ENCODE measurements at places on chromosomes 5 and 9.

GRCh38 chr9:90019626-90020025 lies 414.8 kb downstream of the GADD45G start:
- no peak for DNase-seq

DNA sequence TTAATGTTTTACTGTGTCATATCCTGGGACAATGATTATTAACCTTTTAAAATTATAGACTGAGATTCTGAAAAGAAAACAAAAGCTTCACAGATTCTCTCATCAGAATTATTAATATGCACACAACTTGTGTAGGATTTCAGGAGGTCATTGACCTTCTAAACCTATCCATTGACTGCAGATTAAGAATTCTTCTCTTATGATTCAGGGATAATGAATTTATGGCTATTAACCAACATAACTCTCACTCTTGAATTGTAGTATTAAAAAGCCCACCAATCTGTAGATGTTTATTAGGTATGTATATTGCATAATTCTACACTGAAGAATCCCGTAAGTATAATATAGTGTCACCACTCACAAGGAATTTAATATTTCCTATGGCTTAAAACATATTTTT lies 179.8 kb downstream of the PBX3 start:
- no peak for DNase-seq

- no peak for DNase-seq
These were observed 184.3 kb downstream of the CTNND2 start for GRCh38 chr5:11719888-11720481.

- no peak for DNase-seq
These were observed 7.6 kb upstream of the KCNV2 start for GRCh38 chr9:2709645-2710101.

- DNase-seq = no peak
These were observed 116.8 kb downstream of the RGS3 start for GRCh38 chr9:113580041-113580953.

- DNase-seq = no peak
These were observed 25.4 kb upstream of the UBAC1 start for GRCh38 chr9:135986605-135987004.

DNA sequence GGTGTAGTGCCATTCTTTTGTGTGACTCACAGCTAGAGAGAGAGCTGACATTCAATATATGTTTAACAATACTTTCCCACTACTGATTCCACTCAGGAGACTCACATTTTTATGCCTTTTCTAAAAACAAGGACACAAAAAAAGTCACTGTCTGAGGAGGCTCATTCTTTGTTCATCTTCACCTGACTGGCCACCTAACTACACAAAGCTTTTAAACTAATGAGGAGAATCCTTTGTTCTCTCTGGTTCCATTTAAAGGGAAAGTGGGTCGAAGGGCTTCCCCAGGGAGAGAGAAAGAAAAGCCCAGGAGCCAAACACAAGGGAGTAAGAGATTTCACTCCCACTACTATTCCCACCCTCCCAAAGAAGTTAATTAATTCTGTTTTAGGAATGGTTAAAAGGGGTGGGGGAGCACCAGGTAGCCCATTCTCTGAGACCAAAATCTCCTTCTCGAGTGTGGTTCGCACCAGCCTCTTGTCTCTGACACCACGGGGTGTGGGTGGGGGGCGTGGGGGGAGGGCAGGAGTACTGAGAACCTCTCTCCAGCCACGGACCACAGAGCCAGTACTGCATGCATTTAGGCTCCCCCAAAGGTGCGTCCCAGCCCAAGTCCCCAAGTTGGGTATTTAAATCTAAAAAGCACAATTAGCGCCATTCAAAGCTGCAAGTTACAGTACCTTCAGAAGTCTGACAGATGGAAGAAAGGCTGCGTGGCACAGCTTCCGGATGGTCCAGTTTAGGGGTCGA lies 747 bp downstream of the TRPM3 start:
- no peak for DNase-seq

- DNase-seq = no peak
These were observed 253.7 kb upstream of the NFIL3 start for GRCh38 chr9:91677331-91677730.

- no peak for DNase-seq
These were observed 814.2 kb upstream of the ZNF608 start for GRCh38 chr5:125560476-125561225.

GRCh38 chr5:139282197-139282557 lies 11.4 kb upstream of the MATR3 start:
- no peak for DNase-seq

GRCh38 chr5:138778234-138778633 lies 25.0 kb downstream of the CTNNA1 start:
- DNase-seq = no peak

GRCh38 chr5:41414598-41414997 lies 95.8 kb downstream of the PLCXD3 start:
- DNase-seq = no peak

DNA sequence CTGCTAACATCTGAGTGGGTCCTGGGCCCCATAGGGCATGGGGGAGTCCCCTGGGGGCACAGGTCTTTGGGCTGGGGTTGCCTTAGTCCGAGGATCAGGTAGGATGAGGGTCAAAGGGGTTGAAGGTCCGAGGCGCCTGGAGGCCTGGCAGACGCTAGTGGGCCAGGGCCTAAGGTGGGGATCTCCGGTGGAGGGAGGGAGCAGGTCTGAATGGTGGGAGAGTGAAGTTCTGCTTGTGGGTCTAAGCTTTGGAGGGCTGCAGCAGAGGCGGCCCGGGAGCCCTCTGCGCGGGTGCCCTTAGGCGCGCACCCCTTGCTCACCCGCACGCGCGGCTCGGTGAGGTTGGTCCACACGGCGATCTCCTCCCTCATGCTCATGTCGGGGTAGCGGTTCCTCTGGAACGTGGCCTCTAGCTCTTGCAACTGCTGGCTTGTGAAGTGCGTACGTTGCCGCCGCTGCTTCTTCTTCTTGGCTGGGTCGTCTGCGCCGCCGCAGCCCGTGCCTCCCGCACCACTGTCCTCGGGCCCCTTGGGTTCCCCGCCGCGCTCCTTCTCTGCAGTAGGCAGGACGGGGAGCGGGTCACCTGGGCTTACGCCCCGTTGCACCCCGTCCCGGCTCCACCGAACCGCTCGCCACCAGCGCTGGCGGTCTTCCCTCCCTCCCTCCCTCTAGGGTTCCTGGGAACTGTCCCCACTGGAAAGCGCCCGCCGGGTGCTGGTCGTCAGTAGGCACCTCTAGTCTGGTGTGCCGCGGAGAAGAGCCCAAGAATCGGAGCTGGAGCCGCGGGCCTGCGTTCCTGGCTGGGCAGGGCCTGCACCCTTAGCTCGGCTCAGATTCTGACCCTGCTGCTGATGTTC lies 2.8 kb downstream of the PITX1 start:
- DNase-seq = no peak

GRCh38 chr9:138043061-138043410 lies 165.5 kb downstream of the CACNA1B start:
- no peak for DNase-seq
